ENCODE measurements at places on chromosomes 12 and 14.

- no peak for DNase-seq
Observed at GRCh38 chr14:42429401-42429800, 822.7 kb downstream of the LRFN5 start.

GRCh38 chr12:29691161-29691854 lies 92.4 kb downstream of the TMTC1 start:
- DNase-seq, result no peak

DNA sequence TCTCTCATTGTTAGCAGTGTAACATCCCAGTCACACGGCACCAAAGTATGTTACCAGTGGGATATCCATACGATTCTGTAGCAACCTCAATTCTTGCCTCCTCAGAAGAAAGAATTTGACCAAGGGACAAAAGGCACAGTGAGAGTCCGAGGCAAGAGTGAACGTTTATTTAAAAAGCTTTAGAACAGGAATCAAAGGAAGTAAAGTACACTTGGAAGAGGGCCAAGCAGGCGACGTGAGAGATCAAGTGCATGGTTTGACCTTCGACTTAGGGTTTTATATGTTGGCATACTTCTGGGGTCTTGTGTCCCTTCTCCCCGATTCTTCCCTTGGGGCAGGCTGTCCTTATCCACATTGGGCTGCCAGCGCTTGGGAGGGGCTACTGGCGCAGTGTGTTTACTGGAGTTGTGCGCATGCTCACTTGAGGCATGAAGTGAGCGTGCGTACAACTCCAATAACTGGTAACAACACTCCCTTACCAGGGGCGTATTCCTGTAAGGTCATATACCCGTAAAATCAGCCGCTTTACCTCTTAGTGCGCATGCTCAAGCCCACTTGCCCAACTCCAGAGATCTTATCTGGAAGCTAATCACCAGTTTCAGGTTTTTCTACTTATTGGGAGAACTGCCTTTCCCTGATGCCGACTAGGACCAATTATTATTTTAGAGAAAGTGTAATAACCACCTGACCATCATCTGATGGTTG lies 71.7 kb downstream of the FAR2 start:
- no peak for DNase-seq

DNA sequence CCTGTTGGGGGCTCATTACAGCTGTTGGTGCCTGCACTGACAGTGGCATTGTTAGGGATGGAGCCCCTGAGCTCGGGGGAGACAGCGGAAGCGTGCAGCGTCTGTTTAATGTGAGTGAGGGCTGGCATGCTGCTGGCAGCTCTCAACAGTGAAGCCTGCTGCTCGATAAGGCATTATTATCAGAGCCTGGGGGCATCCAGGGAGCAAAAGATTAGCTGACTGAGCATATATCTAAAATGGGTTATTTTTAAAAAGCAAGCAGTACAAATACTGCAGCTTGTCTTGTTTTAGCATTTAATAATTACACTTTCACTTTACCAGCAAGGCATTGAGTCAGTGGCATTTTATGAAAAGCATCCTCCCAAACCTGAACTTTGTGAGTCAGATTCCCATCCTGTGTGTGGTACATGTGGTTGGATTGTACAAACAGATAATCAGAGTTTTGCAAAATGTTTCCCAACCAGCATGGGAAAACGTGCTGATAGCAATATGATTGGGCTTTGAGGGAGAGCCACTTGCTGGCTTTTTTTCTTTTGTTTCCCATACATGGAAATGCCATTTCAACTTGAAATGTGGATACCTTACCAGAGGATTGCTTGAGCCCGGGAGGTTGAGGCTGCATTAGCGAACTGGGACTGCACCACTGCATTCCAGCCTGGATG lies 150.8 kb downstream of the PRKCH start:
- DNase-seq, result no peak

GRCh38 chr12:104555648-104556047 lies 98.9 kb downstream of the CHST11 start:
- DNase-seq, result no peak

GRCh38 chr14:66650491-66650911 lies 142.6 kb downstream of the GPHN start:
- no peak for DNase-seq

GRCh38 chr14:55781046-55781445 lies 201.0 kb downstream of the KTN1 start:
- DNase-seq, result no peak

DNA sequence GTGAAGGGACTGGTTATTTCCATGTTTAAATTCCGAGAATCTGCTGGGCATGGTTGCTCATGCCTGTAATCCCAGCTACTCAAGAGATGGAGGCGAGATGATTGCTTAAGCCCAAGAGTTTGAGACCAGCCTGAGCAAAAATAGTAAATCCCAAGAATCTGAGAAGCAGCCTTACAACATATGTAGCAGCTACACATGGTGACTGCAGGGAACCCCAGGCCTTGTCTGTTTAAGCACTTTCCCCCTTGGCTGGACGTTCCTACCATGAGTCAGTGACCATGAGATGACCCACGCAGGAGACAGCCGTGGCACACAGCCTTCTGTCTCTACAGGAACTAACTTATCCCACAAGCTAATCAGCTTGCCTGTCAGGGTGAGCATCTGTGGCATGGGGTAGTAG lies 5.5 kb upstream of the SLC24A4 start:
- no peak for DNase-seq

DNA sequence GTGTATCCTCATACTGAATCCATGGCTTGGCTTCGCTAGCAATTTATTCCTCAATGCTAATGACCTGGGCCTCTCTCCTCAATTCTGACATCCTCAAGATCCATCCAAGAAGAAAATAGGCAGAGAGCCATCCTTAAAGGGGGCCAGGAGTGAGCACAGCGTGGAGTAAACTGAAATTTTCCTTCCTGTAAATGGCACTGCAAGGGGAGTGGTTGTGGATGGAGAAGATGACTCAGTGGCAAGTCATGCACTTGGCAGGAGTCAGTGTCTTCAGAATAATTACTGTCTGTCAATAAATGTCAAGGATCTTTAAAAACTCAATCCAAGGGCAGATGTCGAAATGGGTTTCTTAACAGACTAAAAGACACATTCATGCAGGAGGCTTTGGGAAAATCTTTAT lies 88.0 kb upstream of the TMEM132C start:
- DNase-seq, result no peak

- no peak for DNase-seq
Observed at GRCh38 chr14:76138119-76138757, 13.5 kb upstream of the GPATCH2L start.

GRCh38 chr12:13534645-13535398 lies 338.3 kb downstream of the EMP1 start:
- no peak for DNase-seq

DNA sequence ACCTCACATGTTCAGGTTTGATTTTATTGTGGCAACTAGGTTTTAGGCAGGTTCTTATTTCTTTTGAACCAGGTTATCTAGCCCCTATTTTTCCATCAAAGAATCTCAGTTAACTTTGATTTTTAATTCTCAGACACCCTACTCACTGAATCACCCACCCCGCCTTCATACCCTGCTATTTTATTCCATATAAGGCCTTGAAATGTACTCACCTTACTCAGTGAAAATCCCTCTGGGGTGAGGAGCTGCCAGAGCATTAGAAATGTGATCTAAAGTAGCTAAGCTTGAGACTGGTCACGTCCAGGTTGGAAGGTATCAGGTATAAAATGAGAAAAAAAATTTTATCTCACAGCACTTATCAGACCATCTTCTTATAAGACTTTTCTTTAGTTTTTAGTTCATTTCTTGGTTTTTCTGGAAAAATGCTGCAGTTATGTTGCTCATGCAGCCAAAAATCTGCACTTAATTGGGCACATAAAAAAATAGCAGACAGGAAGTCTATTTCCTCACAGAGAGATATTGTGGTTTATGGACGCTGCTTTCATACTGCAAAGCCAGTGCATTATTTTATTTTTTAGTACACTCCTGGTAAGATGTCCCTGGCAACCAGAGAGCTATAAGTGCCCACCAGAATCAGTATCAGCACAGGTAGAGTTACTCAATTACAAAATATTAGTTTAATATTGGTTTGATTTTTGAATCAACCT lies 101.5 kb upstream of the CCDC91 start:
- DNase-seq, result no peak

- no peak for DNase-seq
Observed at GRCh38 chr12:47766502-47767215, 6.4 kb upstream of the SLC48A1 start.

- no peak for DNase-seq
Observed at GRCh38 chr14:72000907-72001306, 68.7 kb downstream of the RGS6 start.

GRCh38 chr14:99601361-99601831 lies 2.6 kb downstream of the CCDC85C start:
- DNase-seq, result no peak

GRCh38 chr12:30696486-30696885 lies 817 bp upstream of the IPO8 start:
- no peak for DNase-seq

DNA sequence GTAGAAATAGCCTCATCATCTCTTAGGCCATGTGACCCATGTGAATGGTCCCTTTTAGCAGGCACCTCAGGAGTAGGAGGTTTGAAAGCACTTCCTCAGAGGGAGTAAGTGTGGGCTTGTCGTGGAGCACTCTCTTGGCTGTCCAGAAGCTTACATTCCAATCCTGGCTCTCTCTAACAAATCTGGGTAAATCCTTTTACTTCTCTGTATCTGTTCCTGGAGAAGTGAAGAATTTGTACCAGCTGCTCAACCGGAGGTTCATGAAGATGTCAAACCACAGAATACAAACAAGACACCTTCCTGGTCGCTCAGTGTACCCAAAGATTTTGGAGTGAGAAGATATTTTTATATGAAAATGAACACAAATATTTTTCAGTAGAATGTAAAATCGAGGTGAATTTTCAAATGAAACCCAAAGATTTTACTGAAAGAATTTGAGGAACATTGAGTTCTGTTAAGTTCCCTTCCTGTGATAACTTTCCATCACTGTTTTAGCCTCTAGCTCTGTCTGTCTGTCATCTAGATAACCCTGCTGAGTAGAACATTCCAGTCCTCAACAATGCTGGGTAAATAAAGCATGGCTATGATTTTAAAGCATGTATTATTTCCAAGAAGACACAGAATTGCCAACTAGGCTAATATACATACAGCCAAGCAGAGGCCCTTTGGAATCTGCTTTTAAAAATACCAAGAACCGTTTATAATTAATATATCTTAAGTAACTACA lies 263.9 kb upstream of the RGS6 start:
- no peak for DNase-seq

All from stimulated activated CD4-positive, alpha-beta T cell treated with anti-CD3 and anti-CD28 coated beads, Interleukin-1b, Interleukin-23, amount 100 ng/mL, for 1 hour (primary cell).